ENCODE measurements at places on chromosomes 2 and 18.

DNA sequence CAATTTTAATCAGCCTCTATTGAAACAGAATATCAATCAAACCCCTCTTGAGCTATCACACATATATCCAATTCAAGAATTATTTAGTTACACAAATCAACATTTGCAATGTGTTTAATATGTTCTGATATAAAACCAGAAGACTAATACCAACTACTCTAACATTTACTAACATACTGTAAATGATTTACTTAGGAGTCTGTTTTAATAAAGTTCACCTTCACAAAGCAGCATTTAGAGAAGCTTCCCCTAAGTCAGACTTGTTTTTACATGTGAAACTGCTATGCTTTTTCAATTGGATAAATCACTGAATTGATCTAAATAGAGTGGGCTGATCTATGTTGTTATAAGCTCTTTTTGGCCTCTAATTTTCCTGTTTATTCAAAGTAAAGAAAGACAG lies 18.3 kb downstream of the COL4A3 start:
- DNase-seq: no peak

DNA sequence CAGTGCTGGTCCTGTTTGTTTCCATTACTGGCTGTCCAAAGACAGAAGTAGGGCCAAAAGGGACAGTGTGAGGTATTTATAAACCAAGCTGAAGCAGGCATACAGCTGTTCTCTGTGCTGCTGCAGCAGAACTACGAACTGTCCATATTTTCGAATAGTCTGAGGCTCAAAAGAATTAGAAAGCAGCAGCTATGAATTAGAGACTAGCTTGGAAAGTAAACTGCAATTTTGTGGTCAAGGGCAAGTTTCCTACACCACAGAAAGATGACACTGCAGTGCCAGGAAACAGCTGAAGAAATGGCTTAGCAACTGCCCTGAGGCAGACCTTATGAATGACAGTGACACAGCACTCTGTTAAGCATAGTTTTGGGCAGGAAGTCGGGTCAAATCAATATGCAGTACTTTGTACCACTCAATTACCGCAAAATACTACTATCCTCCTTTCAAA lies 125.3 kb downstream of the TMEM131 start:
- DNase-seq: peak; percentile 14

- no peak for DNase-seq
Measured at GRCh38 chr18:77517901-77518300, 268.3 kb downstream of the GALR1 start.

DNA sequence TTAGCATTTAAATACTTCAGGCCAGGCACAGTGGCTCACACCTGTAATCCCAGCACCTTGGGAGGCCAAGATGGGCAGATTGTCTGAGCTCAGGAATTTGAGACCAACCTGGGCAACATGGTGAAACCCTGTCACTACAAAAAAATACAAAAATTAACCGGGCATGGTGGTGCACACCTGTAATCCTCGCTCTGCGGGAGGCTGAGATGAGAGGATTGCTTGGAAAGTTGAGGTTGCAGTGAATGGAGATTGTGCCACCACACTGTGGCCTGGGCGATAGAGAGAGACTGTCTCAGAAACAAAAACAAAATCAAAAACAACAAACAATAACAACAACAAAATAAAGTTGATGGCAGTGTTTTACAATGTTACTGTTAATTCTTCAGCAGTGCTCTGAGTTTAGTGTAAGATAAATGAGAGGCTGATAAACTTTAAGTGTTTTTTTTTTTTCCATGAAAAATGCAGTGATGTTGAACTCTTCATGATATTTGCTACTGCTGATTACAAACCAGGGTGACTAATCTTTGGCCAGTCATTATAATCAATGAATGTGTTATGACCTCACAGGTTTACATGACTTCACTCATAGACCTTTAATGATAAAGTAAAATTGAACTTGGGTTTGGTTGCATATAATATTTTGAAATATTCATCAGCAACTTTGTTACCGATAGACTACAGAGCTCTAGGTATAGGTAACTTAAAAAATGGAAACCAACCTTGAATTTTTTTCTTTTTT lies 2.5 kb downstream of the ITGAV start:
- DNase-seq: no peak

GRCh38 chr2:62685256-62685655 lies 20.3 kb upstream of the EHBP1 start:
- DNase-seq: no peak

DNA sequence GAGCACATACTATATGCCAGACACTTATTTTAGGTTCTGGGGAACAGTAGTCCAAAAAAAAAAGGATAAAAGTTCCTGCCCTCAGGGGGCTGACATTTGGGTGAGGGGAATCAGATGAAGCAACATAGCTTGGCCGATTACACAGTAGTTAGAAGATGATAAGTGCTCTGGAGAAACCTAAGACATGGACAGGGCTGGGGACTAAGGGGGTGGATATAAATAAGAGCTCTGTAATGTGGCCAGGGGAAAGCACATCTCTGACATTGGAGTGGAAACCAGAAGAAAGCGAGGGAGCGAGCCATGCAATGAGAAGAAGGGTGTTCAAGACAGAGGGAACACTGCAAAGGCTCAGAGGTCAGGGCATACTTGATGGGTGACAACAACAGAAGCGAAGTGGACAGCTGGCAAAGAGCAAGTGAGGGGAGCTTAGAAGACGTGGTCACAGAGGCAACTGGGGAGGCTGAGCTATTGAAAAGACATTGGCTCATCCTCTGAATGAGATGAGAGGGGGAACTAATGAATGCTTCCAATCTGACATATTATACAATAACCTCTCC lies 11.4 kb downstream of the TMEM182 start:
- DNase-seq: no peak

DNA sequence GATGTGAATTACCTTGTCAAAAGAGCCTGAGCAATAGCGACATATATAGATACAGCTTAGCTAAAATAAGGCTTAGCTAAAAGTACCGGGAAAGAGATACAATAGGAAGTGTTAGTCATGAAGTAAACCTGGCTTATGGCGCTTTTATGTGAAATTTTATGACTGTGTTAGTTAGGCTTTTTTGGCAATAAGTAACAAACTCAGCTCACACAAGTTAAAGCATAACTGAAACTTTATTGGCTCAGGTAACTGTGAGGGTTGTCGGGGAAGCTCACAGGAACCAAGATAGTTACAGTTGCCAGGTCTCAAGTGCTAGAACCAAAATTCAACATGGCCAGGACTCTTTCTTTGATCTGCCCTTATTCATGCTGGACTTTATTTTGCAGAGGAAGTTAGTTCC lies 925.0 kb upstream of the GYPC start:
- DNase-seq: no peak

DNA sequence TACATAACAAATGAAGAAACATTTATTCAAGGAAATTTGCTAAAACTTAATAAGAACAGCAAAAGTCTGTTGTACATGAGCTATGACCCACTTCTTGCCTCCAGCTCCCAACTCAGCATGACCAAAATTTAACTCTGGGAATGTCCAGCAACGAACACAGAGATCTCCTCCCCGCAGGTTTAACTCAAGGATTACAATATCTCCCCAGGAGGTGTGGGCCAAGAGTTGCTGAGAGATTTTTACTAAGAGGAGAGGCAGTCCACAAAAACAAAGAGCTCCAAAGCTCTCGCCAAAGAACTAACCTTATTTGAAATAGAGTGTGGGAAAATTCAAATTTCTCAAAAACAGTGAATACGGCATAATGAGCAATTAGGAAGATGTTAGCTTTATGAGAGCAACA lies 318.5 kb downstream of the GRB14 start:
- DNase-seq: no peak

DNA sequence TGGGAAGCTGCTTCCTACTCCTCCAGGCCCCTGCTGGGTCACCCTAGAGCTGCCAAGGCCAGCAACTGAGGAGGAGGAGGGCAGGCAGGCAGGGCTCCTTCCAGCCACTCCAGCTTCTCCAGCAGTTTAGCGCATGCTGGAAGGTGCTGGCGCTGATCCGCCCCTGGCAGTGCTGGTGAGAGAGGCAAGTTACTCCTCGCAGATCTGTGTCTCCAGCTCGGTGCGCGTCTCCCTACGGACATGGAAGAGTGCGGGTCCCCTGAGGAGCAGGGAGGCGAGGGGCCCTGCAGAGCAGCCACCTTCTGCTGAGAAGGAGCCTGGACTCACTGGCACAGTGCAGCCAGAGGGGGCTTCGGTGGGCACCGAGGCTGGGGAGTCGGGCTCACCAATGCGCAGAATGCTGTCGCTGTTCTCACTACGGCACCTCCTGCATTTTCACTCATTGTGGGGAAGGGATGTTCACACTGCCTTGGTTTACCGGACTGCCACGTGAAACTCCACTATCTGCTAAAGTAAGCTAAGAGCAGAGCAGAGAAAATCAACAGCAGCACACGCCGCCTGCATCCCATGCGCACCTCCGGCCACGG lies 206.0 kb downstream of the HDAC4 start:
- DNase-seq: no peak

- DNase-seq: no peak
Measured at GRCh38 chr2:215880970-215881369, 132.4 kb downstream of the MREG start.

- DNase-seq: no peak
Measured at GRCh38 chr18:36392979-36393287, 95.4 kb downstream of the FHOD3 start.

DNA sequence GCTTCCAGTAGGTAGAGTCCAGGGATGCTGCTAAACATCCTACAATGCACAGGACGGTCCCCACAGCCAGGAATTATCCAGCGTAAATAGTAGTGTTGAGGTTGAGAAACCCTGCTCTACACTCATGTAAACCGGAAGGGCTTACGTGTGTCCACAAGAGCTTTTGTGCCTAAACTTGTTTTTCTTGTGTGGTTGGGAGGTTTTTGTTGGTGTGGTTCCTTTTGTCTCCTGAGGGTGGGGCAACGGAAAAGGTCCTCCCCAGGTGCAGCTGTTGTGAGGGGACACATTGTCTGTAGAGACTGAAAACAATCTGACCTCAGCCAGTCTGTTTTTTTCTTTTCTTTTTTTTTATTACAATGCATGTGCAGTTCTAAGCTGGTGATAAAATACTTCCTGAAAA lies 72.7 kb upstream of the MGAT5 start:
- DNase-seq: peak; percentile 6

DNA sequence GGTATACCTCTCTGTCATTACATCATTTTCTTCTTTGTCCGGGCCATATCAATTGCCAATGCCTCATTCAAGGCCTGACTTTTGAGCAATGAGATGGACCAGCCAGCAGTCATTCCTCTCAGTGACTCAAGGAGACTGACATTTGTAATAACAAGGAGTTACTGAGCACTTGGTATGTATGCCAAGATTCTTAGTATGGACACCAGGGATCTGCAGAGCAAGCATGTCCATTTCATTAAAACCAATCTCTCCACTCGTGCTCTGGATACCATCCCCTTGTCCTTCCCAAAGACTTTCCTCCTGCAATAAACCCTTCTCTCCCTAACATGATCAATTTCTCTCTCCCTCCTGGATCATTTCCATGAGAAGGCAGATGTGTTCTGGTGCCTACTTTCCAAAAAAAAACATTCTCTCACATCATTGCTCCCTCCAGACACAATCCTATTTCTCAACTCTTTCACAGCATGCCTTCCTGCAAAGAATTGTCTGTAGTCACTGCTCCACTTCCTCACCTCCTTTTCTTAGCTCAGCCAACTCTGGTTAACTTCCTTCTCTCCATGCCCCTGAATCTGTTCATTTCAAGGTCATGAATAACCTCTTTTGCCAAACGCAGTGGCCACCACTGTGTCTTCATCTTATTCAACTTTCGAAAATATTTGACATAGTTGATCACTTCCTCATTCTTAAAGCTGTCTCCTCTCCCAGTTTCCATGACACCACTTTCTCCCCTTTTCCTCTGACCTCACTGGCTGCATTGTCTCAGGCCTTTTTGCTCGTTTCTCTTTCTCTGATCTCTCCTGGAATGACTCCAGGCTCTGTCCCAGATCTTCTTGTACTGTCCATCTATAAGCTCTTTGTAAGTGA lies 102.8 kb upstream of the CYP1B1 start:
- DNase-seq: no peak

DNA sequence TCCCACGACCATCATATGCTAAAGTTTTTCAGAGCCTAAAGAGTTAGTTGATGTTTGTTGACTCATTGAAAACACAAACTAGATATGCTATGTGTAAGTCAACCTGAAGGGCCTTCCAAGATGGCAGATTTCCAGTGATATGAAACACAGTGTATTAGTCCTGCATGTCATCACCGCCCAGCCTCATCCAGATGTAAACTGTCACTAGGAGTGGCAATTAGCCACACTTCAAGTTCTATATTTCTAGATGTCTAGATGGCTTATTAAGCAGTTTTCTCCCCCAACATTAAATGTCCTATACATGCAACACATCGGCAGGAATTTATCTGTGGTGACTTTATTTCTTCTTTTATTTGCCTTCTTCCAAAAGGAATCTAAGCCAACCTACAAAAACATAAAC lies 444.1 kb upstream of the SMIM21 start:
- DNase-seq: no peak

DNA sequence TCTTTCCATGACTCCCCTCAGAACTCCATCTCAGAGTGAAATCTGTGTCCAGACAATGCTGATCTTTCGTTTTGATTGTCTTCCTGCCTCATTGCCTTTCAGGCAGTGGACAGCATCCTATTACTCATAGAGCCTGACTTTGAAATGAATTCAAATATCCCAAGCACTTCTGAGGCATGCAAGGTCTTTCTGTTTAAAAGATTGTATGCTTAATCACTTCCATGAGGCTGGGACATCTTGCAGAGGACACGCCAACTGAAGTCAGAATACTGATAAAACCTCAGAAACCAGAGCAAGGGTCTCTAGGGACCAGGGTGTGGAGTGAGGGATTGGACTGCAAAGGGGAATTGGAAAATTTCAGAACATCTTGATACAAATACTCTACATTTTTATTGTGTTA lies 836.5 kb upstream of the ID2 start:
- no peak for DNase-seq

DNA sequence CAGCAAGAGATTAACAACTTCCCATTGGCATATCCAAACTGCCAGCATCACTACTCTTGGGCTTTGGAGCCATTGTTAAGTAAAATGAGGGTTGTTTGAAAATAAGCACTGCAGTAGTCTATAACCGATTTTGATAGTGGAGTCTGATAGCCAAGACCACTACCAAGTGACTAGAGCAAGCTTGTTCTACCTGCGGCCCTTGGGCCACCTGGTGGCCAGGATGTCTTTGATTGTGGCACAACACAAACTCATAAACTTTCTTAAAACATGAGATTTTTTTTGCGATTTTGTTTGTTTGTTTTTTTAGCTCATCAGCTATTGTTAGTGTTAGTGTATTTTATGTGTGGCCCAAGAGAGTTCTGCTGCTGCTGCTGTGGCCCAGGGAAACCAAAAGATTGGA lies 11.0 kb downstream of the UBE2E3 start:
- no peak for DNase-seq

DNA sequence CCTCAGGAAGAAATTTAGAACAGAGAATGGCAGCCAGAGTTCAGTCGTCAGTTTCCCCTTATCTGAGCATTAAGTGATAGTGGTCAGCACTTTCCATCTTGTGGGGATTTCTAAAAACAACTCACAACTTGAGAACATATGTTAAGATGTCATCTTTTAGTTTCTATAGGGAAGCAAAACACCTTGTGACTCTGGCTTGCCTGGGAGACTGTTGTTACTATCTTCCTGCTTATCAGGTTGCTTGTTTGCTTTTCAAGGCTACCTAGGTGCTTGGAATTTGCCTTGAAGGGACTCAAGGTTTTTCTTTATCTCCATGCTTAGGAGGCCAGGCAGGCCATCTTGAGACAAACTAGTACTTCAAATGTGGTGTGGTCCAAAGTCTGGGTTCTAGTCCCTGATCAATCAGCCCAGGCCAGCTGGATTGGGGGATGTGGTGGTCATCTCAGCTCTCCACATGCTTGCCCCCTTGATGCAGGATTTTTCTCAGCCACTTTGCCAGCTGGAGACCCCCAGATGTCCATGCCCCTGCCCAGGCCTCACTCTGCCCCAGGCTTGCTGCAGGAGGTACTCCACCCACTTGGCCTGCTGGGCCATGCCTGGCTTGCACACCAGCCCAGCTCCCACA lies 125.9 kb downstream of the LYPD1 start:
- DNase-seq: no peak

Data from stimulated activated CD8-positive, alpha-beta memory T cell treated with anti-CD3 and anti-CD28 coated beads, Interleukin-15, amount 100 ng/mL, for 4 hours (primary cell).